ENCODE measurements at places on chromosomes 7 and 10.
A peak's percentile ranks its signal among the peaks of the same experiment; 100 is the strongest.

DNA sequence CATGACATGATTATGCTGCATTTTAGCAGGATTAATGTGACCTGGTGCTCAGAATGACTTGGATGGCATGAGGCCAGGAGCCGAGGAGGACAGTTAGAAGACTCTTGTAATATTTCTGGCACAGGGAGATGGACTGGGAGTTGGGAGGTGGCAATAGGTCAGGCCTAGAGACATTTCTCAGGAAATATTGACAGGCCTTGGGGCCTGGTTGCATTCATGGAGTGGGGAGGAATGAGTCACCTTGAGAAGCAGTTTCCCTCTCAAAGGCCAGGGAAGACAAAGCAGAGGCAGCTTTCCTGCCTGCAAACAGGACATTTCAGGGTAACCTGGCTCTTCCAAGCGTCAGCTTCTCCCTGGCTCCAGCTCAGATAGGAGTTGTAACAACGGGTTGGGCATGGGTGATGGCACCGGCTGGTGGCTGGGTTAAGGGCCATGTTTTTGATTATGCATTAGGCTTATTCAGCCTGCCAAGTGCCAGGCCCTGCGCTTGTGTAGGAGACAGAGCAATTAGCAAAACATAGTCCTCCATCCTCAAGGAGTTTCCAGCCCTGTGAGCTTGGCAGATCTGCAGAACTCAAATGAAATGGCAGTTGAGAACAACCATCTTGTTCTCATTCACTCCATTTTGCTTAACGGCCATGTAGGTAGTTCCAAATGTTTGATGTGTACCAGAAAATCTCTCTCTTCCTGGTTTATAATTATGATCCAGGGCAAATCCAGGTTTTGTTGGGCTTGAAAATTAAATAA lies 38.2 kb downstream of the HK1 start:
- DNase-seq = no peak

DNA sequence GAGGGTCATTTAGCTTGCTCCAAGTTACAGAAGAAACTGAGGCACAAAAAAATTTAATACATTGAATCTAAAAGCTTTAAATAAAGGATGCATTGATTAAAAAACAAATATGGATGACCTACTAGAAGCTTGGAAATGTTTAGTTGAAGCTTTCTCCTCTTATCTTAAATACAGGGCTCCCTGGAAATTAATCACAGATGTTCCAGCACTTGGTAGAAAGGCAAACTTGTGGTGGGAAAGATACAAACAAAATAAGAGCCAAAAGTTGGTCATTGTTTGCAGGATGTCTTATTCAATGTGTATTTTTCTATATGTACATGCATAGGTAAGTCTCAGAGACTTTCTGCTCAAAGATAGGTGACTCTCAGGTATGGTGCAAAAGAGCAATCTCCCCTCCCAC lies 40.7 kb upstream of the LYZL1 start:
- no peak for DNase-seq

- DNase-seq = no peak
Observed at GRCh38 chr7:70574970-70575799, 556.8 kb upstream of the GALNT17 start.

DNA sequence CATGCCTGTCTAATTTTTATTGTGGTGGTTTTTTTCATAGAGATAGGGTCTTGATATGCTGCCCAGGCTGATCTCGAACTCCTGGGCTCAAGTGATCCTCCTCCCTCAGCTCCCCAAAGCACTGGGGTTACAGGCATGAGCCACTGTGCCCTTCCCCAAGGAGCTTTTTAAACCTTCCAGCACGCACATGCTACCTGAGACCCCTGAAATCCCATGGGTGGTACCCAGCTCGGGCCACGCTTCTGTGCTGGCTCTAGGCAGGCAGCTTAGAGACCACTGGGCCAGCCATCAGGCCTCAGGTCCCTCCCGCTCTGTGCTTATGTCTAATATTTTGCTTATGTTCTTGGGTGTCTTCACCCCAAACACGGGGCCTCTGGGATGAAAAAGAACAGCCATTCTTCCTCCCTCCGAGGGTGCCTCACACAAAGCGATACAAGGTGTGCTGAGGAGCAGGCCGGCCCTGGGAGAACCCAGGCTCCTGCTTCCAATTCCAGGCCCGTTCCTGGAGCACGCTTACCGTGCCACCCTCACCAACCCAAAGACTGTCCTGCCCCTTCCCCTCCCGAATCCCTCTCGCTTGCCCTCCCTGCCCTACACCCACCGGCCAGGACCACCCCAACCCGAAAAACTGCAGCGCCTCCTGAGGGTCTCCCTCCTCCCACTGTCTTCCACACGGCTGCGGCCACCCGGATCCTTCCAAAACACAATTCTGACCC lies 10.9 kb downstream of the SPOCK2 start:
- no peak for DNase-seq

GRCh38 chr7:116511552-116512519 lies 12.3 kb downstream of the CAV2 start:
- peak; percentile 13 for DNase-seq

GRCh38 chr10:121195524-121195910 lies 344.4 kb downstream of the WDR11 start:
- no peak for DNase-seq

DNA sequence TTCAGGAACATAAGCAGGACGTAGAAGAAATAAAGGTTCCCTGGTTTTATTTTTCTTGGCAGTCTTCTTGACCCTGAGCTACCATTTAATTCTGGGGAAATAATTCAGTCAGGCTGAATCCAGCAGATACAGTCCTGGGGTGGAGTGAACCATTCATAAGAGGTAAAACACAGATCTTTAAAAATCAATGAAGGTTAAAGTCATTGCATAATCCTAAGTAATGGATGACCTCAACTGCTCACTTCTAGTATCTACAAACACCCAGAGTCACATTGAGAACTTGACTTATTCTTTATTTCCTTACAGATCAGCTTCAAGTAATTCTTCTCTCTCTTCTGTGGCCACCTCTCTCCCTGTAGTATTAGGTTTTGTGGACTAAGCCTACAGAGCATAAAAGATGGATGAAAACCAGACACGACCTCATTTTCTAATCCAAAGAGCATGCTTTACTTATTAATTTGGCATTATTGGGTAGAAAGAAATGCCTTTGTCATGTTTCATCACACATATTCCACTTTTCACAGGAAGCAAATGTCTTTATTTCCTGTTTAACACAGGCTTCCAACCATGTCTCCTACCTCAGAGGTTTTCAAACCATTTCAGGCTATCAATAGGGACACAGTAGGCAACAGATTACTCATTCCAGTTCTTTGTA lies 182.3 kb upstream of the IMMP2L start:
- DNase-seq = no peak

DNA sequence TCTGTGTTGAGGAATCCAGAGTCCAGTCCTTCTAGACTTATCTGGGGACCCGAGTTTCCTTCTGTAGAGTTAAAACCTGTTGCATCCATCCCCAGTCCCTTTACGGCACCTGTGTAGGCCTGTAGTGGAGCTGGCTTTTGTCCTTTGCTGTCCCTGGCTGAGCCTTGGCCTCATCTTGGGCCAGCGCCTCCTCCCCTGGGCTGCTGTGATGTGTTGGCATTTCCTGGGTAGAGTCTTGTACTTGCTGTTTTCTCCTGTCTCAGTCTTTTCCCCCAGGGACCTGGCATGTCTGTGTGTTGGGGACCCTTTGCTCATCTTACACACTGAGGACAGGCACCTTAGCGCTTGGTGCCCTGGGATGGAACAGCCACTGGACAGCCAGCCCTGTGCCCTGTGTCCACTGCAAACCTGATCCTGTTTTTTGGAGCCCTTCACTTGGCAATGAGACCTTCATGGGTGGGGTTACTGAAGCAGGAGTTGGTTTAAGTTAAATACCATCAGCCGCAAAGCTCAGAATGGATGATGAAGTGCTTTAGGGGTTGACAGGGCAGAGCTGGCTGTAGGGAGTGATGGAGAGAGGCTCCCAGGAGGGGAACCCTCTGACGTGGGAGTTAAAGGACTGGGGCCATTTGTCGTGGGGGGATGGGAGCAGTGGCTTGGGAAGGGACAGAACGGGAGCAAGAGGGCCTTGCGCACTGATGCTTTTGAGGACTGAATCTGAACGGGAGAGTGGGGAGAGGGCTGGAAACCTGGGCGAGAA lies 50.9 kb downstream of the CUX1 start:
- no peak for DNase-seq

GRCh38 chr10:98272656-98273055 lies 4.7 kb upstream of the LOXL4 start:
- no peak for DNase-seq

GRCh38 chr7:98251231-98251600 lies 816 bp downstream of the TECPR1 start:
- DNase-seq = no peak

- peak; percentile 21 for DNase-seq
Observed at GRCh38 chr10:9957351-9957750, 1060.3 kb upstream of the CELF2 start.

DNA sequence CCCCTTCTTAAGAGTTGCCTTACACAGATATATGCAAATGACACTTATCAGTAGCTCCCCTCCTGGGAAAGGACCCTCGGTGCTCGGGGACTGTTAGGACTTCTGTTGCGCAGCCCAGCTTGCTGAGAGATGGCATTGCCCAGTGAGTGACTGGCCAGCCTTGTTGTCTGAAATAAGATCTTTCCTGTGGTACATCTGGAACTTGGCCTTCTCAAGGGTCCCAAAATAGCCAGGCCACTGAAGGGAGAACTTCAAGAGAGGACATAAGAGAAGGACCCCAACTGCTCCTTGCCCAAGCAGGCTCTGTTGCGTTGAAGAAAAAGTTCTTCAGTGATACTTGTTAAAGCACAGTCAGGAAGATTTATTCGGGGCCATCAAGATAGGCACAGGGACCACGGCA lies 17.3 kb downstream of the BAG3 start:
- DNase-seq = no peak

DNA sequence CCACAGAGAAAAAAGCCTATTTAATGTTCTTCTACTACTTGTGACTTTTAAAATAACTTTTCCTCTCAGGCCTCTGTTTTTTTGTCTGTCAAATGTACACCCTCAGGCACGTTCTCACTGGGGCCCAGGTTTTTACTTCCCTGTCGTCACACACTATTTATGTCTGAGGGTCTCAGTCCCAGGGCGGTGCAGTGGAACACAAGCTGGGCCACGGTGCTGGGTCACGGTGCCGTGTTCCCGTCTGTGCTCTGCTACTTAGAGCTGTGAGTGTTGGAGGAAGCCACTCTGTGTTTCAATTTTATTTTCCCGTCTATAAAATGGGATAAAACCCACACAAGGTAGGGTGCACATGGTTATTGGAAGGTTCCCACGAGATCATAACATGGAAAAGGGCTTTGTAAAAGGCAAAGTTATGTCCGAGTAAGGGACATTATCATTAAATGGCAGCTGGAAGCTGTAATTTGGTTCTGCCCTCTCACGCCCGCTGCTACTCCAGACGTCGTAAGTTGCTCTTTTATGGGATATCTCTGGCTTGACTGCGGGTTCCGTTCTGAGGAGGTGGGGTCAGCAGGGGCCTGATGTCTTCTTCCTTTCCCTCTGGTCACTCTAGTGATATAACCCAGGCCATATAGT lies 25.2 kb downstream of the ZNF775 start:
- no peak for DNase-seq

- no peak for DNase-seq
Observed at GRCh38 chr7:137343281-137343841, at the start of gene PTN. Gene PTN, minus strand, starts transcription at chr7:137343733. Its CDS starts 88,760 bp downstream, at chr7:137254973.

DNA sequence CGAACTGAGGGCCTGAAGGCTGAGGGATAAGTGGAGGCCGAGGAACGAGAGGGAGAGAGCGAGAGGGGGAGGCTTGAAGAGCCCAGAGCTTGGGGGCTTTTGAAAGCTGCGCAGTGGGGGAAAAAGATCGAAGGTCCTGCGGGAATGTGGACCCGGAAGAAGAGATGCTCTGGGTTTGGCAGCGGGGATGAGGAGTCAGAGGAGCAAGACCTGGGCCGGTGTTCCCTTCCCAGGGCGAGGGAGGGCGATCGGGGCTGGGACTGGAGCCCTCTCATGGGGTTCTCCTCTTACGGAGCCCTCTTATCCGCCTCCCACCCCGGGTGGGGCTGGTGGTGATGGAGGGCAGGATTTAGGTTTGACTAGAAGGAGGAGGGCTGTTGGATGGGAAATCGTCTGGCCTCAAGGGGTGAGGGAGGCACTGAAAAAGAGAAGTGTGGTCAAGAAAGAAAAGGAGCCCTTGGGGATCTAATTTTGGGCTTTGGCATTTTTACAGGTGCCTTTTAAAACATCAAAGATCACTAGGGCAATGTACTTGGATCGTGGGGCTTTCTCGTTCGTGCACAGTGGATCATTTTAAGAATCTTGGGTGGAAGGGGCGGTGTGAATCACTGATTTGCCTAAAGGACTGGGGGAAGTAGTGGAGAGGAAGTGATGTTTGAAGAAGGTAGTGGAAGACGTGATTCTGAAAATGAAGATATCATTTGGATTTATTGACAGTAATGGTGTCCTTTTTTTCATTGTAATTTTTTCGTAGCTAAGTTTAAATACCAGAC lies 637 bp downstream of the SAMD8 start:
- DNase-seq = peak; percentile 45

DNA sequence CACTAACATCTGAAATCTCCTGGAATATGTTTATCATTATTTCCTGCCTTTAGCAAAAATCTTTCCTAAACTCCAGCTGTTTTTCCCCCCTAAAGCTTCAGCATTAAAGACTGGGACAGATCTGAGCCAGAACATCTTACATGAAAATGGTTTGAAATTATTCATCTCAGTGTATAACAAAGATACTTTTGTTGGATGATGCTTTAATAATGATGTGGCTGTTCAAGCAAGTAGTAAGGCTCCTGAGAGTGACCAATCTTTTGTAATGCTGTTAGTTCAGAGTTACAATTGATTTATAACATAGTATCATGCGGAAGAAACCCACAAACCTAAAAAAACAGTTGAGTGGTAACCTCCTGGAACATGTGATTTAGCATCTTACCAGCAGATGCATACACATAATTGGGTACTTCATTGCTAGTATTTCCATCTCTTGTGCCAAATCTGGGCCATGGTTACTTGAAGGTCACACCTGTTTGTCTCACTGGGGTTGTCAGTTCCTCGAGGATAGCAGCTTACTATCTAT lies 1.5 kb downstream of the BZW2 start:
- DNase-seq = no peak

DNA sequence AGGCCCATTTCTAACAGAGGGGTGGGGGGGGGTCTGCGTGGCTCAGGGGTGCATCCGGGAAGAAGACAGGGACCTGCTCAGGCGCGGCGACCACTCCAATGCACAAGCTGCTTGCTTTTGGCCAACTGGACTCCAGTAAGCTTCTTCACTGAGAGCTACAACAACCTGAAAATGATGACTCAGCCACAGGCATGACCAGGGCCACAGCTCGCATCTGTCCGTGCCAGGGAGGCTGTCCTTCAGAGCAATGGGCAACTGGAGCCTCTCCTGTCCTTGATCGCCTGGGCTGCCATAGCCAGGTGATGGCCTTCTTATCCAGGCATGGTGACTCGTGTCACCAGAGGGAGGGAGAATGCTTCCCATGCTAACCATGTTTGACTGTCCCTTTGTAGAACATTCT lies 81.6 kb upstream of the RNF32 start:
- no peak for DNase-seq

Data from MV-4-11 (cell line).